ENCODE measurements at places on chromosomes 1 and 21.

DNA sequence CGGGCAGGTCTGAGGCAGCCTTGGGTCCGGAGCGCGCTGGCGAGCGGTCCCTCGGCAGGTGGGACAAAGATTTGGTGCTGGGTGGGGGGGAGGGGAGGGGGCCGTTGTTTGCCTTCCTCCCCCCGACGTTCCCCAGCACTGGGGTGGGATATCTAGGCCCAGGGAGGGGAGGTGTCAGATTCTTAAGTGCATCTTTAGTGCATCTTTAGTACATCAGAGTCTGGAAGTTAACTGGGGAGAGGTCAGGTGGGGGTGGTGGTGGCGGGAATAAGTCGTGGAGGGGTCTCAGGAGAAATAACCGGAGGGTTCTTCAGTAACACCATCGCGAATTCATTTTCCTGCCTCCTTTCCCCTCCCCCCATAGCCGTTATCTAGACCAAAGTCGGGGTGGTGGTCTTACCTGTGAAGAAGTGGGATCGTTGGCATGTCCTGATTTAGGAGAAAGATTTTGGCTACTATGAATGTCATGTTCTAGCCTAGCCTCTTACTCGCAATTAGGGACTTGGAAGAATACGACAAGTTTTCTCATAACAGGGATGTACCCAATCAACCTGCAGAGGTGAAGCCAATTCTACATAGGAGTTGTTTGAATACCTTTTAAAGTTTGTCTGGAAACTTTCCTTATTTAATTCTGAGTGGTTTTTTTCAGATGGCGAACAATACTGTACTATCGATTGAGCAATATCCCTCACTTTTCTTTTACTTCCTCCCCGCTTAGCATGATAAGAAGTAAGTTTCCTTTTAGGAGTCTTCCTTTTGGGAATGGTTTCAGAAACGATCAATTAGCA, 886 bp downstream of the ZMYM4 start:
- peak; percentile 3 for DNase-seq

GRCh38 chr1:17309426-17310067, 1.6 kb downstream of the PADI4 start:
- no peak for DNase-seq

GRCh38 chr21:19608101-19608621, 1204.6 kb upstream of the TMPRSS15 start:
- no peak for DNase-seq

DNA sequence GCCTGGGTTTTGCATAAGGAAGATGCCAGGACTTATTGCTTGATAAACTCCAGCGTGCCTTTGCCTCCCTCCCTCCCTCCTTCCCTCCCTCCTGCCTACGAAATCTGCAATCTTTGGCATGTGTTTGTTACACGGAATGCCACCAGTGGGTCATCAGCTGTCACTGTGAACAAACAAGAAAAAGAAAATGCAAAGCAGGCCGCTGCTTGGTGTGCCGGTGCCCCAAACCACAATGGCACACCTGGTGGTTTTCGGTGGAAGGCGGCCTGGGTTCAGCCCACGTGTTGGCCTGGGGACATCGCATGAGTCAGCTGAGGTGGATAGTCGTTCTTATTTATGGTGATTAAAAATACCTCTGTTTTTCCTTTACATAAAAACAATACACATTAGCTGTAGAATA, 16.3 kb upstream of the IFNLR1 start:
- DNase-seq = peak; percentile 27

- DNase-seq = no peak
Observed at GRCh38 chr1:16442265-16442664, 1.7 kb downstream of the NECAP2 start.

DNA sequence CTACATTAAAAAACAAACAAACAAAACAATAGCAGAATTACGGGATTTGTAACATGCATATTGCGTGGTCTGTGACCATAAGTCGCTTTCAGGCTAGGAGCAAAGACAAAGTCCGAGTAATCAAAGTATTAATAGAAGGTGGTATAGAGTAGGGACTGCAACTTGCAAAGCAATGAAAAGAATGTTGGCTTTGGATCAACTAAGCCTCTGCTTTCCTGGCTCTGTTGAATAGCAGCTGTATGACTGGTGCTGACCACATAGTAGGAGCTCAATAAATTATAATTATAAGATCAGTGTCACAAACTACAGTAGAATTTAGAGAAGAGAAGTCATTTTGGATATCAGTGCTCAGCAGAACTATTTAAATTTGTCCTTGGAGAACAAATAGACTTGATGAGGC, 586.4 kb downstream of the DPYD start:
- no peak for DNase-seq

DNA sequence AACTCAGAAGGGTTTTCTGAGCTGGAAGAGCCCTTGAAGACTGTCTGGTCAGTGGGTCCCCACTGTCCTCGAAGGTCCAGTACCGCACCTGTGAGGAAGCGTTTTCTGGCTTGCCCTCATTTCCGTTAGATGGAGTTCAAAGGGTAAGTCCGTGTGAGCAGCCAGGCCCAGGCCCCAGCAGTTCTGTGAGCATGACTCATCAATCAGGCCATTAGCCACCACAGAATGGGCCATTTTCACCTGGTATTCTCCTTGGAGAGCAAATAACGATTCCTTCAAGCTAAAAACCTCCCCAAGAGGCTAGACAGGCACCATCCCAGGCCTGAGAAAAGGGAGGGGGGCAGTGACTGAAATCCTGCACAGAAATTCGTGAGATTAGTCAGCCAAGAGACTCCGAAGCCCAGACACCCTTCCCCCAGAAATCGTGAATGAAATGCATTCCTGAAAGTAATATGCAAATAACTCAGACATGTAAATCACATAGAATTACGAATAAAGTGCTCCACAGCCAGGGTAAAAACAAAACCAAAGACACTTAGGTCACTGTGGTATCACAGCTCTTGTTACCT, 66.0 kb downstream of the BCAR3 start:
- peak; percentile 41 for DNase-seq

DNA sequence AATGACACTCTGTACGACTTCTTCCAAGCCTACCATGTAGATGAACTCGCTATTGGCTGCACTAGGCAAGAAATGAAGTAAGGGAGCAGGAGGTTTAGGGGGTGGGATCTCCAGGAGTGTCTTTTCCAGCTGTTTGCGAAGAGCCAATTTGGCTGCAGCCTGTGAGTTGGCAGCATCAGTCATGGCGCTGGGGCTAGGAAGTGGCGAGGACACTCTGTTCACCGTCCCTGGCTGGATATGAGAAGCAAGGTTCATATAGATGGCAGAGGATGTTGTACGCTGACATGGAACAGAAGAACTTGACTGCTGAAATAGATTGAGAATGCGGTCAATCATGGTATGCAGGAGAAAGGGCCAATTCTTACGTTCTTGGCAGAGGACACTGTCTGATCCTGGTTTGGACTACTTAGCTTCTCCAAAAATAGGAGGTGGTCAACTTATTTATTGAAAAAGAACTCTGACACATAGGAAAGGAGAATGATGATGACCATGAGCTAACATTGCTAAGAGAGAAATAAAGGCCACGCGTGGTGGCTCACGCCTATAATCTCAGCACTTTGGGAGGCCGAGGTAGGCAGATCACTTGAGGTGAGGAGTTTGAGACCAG, 41.2 kb downstream of the SLC27A3 start:
- DNase-seq = no peak

- no peak for DNase-seq
Observed at GRCh38 chr1:51274676-51275075, 38.6 kb downstream of the RNF11 start.

DNA sequence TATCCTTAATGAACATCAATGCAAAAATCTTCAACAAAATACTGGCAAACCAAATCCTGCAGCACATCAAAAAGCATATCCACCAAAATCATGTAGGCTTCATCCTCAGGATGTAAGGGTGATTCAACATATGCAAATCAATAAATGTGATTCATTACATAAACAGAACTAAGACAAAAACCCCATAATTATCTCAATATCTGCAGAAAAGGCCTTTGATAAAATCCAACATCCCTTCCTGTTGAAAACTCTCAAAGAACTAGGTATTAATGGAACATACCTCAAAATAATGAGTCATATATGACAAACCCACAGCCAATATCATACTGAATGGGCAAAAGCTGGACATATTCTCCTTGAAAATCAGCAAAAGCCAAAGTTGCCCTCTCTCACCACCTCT, 54.6 kb upstream of the DEPDC1 start:
- no peak for DNase-seq

- DNase-seq = no peak
Observed at GRCh38 chr1:224068458-224069072, 45.3 kb upstream of the FBXO28 start.

GRCh38 chr1:220300442-220301121, 28.3 kb upstream of the RAB3GAP2 start:
- no peak for DNase-seq

DNA sequence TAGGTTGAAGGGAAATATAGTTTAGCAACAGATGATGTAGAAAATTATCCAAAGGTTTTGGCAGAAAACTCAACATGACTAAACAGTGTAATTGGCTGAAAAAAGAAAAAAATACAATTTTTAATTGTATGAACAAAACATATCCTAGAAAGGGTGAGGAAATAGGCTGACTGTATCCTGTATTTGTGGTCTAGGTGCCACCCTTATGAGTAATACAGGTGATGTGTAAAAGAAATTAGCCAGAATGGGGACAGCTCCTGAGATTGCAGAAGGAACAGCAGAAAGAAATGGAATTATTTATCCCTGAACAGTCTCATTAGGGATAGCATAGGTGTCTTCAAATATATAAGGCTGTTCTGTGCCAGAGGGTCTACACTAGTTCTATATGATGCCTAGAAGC, 24.6 kb downstream of the DNASE2B start:
- DNase-seq = no peak

DNA sequence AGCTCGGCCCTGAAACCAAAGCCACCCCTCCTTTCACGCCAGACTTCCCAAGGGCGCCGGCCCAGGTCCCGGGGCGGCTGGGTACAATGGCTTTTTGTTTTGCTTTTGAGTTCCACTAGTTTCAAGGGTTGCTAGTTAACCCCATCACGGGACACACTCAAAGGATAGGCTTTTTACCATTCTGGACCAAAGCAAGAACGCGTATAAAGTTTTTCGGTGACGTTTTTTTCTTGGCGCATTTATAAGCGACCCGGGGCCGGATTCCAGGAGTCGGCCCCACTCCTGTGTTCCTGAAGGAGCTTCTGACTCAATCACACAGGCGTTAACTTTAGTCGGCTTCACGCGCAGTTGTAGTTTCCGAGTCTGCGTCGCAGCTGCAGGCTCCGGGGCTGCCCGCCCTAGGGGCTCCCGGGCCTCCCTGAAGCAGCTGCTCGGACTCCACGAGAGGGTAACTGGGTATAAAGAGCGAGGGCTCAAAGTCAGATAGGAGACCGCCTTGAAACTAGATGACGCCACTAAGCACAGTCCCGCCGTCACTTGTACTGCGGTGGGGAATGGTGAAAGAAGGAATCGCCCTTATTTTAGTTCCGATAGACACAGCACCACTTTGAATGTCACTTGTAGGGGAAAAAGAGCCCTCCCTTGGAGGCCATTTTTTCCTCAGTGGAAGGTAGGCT, 707 bp upstream of the KLHL21 start:
- no peak for DNase-seq

DNA sequence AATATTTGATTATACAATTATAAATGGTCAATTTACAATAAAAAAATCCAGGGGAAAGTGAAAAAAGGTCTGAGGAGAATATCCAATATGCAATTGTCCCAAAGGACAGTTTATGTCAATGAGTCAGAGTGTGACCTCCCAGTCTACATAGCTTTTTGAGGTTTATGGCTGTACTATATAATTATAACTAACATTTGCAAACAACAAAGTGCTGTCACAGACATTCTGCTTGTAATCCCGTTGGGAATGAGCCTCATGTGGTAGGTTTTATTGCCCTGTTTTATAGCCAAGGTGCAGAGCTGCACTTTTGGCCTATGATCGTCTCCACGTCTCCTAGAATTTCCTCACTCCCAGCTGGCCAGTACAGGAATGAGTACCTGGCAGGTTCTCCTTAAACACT, 103.8 kb downstream of the ADSS2 start:
- DNase-seq = no peak

DNA sequence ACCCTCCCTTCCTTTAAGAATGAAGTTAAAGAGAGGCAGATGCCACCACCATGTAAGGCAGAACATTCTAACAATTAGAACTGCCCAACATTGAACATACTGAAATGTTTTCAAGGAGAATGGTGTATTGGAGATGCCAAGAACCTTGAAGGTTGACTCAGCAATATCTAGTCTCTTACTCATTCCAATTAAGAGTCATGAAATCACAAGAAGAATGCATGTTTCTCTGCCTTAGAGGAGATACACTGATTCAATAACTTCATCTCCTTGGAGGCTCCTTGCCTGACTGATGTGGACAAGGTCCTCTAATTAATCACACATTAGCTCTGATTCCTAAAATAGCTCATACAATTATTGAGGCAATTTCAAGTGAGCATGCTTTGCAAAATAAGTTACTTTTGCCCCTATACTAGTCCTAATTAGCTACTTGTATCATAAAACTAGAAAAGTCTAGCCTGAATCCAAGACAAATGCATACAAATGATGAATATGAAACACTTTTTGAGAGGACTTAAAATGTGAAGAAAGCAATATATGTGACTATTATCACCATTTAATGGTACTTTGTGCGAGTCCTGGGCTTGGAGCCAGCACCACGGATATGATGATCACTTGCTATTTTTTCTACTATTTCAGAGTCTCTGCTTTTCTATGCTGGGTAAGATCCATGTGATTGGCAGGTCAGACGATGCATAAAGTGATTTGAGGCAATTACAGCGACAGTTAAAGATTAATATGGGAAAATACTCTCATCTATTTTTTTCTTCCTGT, 114.5 kb downstream of the DSCAM start:
- DNase-seq = no peak

DNA sequence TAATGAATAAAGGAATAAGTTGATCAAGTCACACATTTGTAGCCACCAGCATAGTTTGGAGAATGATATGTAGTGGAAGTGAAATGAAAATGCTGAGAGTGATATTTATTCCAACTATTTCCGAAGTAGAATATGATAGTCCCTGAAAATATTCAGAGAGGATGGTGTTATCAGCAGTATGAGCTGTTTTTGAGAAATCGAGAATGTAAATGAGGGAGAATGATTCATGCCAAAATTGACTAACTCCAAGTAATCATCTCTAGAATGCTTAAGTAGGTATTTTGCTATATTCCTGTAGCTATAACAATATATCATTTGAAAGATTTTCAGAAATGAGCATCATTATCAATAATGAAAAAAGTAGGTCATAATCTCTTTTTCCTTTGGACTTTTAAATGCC, 178.9 kb downstream of the PDE4B start:
- no peak for DNase-seq

GRCh38 chr1:161390559-161390858, 22.8 kb upstream of the CFAP126 start:
- DNase-seq = no peak

- no peak for DNase-seq
Observed at GRCh38 chr1:159509440-159510228, 26.2 kb downstream of the OR10J5 start.

GRCh38 chr1:34066981-34067603, 97.9 kb downstream of the CSMD2 start:
- no peak for DNase-seq

- no peak for DNase-seq
Observed at GRCh38 chr1:109827986-109828385, 64.3 kb upstream of the EPS8L3 start.

Data from stimulated activated CD4-positive, alpha-beta T cell treated with anti-CD3 and anti-CD28 coated beads, Interleukin-2, amount 100 ng/mL, for 48 hours (primary cell).